ENCODE measurements at places on chromosomes 2 and 18.

DNA sequence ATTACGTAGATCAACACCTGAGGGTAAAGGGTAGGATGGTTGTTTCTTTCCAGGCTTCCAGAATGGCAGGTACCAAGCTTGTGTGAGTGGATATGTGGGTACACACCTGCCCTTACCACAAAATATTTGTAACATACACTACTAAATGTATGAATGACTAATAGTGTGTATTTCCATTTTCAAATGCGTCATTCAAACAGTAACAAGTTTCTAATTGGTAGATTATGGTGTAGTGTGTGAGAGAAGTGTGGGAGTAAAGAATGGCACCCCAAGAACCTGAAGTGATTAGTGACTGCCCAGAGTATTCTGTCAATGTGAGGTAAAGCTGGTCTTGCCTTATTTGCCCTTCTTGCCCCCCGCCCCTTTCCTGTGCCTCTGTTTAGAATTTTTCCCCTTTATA, 21.1 kb downstream of the AGPS start:
- no peak for DNase-seq

DNA sequence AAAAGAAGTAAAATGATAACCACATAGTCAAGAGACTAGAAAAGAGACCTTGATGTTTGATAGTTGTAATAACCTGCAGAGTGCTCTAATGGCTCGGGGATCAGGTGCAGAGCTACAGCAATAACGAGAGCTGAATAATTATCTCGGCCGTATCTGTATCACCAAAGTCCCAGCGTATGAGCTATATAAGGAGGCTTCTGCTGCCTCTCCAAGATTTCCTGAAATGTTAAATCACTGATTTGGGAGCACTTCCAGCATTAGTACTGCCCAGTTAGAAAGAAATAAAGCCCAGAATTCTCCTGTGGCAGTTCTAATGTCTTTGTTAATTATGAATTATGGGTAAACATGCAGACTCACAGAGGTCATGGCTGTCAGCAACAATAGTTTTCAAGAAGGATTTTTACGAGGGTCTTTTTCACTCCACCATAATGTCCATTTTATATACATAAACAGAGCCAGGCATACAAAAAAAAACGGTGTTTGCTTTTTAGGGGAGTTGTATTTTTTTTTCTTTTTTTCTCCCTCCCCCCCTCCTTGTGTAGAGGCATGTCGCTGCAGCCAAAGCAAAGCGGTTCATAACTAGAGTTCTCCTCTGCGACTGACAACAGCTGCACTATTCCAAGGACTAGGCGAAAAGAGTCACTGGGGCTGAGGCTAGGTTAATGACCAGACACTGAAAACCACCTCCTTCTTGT, 168.3 kb upstream of the VRK2 start:
- DNase-seq, result no peak

- DNase-seq, result no peak
Measured at GRCh38 chr2:583666-584065, 93.5 kb downstream of the TMEM18 start.

DNA sequence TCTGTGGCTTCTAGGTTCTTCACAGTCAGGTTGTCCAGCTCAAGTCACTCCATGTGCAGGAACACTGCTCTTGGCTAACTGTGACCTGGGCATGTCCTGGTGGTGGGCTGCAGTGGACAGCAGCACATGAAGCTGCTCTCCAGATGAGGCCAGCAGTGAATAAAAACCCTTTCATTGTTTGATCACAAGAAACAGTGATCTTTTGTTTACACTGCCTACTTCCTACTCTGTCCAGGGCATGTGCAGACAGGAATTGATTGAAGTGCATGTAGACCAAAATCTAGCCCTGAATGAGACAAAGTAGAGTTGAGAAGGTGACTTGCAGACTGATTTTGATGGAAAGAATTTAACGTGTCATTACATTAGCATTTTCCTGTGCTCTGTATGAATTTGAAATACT, 34.9 kb downstream of the BCL2L11 start:
- DNase-seq, result no peak

- no peak for DNase-seq
Measured at GRCh38 chr2:127040169-127040568, 66.8 kb downstream of the BIN1 start.

GRCh38 chr2:174587579-174587978, 10.0 kb downstream of the WIPF1 start:
- no peak for DNase-seq

DNA sequence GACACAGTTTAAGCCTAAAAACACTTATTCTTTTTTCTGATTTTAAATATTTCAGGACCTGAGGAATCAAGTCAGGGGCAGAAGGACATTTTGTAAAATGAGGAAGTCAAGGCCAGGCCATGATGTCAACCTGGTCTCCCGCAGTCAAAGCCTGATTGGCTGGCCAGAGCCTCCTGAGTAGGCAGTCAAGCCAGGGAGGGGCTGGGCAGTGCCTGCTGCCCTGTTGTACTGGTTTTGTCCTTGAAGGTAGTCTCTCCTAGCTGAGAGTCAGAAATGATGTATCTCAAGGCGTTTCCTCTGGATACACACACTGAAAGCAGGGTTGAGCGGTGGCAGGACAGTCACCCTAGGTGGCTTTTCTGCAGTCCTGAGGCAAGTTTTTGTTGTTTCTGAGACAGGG, 19.8 kb downstream of the CCT7 start:
- DNase-seq, result no peak

- DNase-seq, result peak; percentile 32
Measured at GRCh38 chr2:8502316-8502715, 179.5 kb upstream of the ID2 start.

DNA sequence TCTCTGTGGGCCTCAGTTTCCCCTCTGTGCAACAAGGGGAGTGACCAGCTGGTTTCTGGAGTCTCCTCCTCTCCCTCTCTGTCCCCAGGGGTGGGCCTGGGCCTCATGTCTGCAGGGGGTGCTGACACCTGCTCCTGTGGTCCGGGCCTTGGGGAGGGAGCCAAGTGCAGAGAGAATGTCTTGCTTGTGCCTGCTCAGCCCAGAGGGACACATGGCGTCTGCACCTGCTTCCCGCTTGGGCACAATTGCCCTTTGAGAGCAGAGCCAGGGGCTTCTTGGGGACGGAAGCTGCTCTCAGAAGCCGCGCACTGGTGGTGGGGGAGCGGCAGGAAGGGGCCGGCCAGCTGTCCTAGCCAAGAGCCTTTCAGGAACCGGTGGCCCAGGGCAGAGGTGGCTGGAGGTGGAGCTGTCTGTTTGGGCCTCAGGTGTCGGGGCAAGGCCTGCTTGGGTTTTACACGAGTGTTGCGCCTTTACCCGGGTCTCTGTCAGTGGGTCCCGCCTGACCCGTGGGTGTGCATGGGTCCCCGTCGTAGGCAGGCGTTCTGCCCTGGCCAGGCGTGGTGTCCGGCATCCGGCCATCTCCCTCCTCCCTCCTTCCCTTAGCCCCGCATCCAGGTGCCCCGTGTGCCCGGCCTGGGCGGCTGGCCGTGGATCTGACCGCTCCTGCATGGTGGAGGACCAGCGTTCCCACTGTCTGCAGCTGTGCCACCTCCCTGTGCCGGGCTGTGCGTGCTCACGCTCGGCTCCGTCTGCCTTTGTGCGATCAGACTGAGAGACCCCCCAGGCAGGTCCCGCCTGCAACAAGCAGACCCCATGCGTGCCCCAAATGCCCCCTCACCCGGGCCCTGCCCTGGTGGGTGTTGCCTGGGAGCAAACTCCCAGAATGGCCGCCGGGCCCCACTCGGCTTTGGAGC, 4.0 kb downstream of the NEU4 start:
- no peak for DNase-seq

GRCh38 chr2:102284611-102285010, 26.8 kb upstream of the IL1RL1 start:
- no peak for DNase-seq

GRCh38 chr2:156350374-156351142, 18.0 kb upstream of the NR4A2 start:
- DNase-seq, result no peak

GRCh38 chr2:111121828-111122630, 1.3 kb downstream of the BCL2L11 start:
- peak; percentile 85 for DNase-seq

DNA sequence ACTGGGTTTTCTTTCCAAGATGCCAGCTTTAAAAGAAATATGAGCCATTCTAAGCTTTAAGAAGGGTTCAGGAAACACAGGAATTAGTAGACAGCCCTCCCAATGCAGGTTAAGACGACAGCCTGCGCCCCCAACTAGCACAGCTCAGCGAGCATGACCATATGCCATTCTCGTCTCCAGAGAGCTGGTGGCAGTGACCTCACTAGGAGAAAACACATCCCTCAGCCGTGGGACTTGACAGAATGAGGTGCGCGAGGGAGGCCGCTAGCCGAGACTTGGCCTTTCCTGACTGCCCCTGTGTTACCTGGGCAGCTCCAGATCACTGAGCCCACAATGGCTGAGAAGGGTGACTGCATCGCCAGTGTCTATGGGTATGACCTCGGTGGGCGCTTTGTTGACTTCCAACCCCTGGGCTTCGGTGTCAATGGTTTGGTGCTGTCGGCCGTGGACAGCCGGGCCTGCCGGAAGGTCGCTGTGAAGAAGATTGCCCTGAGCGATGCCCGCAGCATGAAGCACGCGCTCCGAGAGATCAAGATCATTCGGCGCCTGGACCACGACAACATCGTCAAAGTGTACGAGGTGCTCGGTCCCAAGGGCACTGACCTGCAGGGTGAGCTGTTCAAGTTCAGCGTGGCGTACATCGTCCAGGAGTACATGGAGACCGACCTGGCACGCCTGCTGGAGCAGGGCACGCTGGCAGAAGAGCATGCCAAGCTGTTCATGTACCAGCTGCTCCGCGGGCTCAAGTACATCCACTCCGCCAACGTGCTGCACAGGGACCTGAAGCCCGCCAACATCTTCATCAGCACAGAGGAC, 103.9 kb downstream of the MAPK4 start:
- no peak for DNase-seq

GRCh38 chr2:126912201-126912600, 13.5 kb downstream of the TEX51 start:
- DNase-seq, result no peak

DNA sequence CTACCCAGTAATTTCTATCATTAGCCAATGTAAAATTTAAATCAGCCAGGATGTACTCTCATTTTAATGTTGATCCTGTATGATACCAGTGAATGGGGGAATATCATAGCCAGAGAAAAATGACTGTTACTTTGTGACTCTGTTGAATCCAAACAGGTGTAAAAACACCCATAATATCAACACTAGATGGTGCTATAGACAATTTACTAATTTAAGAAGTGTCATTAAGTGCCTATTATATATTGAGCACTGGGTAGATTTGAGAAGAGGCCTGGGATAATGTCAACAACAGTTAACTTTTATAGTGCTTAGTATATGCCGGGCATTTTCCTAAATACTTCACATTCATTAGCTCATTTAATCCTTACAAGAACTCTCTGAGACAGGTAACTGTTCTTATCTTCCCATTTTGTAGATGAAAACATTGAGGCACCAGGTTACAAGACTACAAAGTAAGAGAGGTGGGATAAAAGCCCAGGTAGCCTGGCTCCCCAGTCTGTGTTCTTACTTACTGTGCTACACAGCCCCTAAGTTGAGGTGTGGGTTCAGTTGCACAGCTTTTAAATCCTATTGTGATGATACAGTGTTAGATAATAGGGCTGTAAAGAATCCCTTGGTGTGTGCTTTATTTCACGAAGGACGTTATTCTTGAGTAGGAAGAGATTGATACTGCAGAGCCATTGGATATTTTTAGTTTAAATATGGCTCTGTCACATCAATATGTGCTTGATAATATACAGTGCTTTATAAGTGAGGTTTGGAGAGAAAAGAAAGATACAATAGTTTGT, 325.5 kb downstream of the AGPS start:
- no peak for DNase-seq

DNA sequence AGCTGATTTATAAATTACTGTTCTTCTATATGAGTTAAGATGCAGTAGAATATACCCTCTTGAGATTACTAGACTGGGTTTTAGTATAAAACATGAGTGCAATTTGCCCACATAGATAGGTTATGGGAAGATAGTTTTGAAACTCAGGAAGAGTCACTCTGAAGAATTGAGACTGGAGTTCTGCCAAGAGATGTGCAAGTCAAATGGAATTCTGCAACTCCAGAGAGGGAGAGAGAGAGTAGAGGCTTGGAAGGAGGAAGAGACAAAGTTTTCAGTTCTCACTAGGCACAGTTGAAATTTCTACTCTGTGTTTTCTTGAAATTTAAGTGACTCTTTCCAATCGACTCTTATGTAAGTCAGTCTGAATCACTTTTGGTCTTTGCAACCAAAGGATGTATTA, 878.8 kb downstream of the TSN start:
- no peak for DNase-seq

GRCh38 chr2:10185046-10185445, 62.5 kb downstream of the RRM2 start:
- no peak for DNase-seq

GRCh38 chr2:181949047-181949446, 36.6 kb upstream of the PPP1R1C start:
- DNase-seq, result no peak

GRCh38 chr2:139031722-139032121, 251.5 kb upstream of the NXPH2 start:
- no peak for DNase-seq

- DNase-seq, result no peak
Measured at GRCh38 chr2:43083710-43084698, 142.4 kb downstream of the ZFP36L2 start.

DNA sequence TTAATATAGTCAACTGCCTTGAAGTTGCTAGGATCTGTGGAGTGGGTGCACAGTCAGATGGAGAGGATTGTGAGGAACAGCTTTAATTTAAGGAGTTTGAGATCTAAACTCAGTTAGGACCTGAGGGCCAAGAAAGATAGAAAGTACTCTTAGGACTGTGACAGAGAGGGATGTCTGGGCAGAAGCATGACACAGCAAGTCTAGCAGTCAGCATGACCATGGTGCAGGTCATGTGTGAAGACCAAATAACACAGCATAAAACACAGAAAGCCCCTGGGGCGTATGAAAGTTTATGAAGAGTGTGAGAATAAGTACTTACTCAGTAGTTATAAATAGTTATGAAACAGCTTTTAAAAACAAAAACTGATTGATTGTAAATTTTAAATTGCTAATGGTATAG, 107.2 kb downstream of the GALNT1 start:
- no peak for DNase-seq

GRCh38 chr18:40210696-40211095, 1744.3 kb upstream of the PIK3C3 start:
- DNase-seq, result no peak

DNA sequence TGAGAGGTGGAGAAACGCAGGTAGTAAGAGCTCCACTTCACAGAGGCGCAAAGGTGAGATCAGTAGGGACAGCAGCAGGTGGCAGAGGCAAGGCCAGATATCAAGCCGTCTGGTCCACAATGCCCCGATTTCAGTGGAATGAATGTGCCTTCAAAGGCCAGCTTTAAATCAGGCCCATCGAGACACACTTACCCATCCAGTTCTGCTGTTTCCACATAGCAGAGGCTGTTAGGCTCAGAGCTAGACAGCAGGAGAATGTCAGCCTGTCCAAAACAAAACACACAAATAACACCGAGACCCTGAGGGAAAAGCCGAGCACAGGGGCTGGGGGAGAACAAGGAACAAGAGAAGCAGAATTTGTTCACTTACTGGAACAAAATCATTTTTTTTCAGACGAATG, 75.8 kb upstream of the NARS1 start:
- no peak for DNase-seq

DNA sequence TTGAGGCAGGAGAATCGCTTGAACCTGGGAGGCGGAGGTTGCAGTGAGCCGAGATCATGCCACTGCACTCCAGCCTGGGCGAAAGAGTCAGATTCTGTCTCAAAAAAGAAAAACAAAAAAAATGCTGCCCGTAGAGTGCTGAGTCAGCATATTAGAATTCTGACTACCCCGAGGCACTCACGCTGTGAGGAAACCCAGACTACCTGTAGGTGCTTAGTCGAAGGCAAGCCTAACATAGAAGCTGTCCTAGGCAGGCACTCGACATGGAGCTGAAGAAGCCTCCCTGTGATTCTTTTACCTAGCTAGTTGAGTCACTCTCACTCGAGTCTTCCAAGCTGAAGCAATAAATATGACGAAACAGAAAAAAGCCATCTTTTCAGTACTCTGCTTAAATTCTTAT, 1323.2 kb upstream of the DDX18 start:
- no peak for DNase-seq

Measured in NCI-H2029 (cell line).